Activated T-helper 9 cell treated with anti-CD3 and anti-CD28 coated beads, Interleukin-2, amount 50 U/mL, for 16 hours (primary cell): ENCODE measurements at places on chromosomes 7 and 10.

DNA sequence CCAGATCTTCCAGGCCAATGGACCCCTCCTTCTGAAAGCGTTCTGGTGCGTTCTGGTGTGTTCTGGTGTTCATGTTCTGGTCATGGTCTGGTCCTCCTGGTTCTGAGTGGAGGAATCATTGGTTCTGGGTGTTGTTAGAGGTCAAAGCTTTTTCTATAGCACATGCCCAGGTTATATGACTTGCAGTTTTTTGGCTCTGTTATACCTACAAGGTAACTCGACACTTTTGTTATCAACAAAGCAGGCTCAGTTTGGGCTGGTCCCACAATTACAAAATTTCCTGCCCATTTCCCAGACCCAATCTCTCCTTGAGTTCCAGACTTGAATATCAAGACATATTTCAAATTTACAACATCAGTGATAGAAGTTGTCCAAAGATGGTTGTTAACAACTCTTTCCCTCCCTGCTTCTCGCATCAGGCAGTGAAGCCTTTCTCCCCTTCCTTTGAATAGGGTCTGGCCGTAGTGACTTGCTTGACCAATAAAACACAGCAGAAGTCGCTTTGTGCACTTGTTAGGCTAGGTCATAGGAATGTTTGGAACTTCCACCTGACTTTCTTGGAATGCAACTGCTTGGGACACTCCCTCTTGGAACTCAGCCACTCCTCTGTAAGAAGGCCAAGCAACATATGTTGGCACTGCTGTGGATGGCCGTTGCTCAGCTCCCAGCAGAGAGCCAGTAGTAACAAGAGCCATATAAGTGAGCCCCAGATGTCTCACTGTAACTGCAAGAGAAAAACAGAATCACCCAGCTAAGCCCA, 83.1 kb upstream of the STEAP1B start:
- no peak for DNase-seq

DNA sequence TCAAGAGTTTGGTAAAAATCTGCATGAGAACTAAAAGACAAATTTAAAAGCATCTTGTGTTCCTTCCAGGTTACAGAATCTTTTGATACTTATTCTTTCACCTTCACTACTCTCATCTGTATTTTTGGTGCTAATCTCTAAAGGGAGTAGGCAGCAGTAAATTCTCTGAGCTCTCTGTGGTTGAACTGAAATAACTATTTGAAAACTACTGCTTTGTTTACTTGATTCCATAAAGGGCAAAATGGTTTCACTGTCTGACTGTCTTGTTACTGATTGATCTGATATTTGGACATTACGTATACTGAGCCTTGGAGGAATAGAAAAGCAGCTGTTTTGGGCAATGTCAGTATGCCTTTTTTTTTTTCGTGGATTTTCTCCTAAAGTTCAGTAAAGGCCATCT, 103.3 kb downstream of the CHRM2 start:
- no peak for DNase-seq

DNA sequence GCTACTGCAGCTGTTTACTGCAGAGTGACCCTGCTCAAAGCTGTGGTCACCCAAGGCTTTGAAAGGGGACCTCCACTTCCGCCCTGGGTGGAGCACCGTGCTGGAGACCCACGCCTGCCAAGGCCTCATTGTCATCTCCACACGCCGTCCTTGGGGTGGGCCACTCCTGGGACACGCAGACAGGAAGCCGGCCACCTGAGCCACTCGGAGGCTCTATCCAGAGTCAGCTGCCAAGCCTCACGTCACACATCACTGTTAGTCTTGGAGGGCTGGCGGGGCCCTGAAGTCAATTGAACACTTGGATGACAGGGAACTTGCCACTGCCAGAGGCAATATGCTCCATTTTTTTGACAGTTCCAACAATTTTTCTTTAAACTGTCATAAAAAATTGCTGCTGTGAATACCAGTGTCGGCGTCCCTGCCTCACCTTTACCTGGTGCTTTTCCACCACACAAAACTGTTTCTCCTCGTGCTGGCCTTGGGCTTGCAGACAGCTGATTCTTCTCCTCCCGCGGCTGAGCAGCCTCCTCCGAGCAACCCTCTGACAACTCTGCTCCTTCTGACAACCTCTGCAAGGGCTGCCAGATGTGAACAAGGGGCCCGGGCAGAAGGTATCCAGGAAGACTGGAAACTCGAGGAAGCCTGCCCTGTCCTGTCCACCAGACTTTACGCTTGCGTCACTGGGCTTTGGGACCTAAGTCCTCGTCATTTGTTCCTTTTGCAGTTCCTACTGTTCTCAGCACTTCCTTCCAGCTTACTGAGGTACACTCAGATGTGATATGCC, 81.9 kb downstream of the EGFR start:
- no peak for DNase-seq

DNA sequence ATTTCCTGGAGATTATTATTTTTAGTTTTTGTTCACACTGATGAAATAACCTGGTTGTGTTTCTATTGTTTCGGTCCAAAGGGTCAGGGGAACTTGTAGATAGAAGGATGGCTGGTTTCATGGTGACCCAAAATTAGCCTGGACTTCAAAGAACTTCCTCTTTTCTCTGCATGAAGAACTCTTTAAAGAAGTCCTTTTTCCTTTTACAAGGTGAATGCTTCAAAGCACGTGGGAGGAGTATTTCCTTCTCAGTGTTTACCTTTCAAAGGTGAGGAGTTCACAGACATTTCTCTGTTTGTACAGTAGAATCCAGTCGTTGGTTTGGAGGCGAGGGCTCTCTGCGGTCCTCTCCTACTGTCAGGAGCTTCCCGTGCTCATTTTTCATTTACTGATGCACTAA, 561.7 kb downstream of the GATA3 start:
- DNase-seq: no peak

GRCh38 chr10:18264466-18265050, 124.3 kb downstream of the CACNB2 start:
- DNase-seq: no peak

- DNase-seq: no peak
Observed at GRCh38 chr10:75899816-75900390, 468.5 kb downstream of the LRMDA start.

GRCh38 chr7:66747881-66748511, 7.5 kb downstream of the RABGEF1 start:
- no peak for DNase-seq

DNA sequence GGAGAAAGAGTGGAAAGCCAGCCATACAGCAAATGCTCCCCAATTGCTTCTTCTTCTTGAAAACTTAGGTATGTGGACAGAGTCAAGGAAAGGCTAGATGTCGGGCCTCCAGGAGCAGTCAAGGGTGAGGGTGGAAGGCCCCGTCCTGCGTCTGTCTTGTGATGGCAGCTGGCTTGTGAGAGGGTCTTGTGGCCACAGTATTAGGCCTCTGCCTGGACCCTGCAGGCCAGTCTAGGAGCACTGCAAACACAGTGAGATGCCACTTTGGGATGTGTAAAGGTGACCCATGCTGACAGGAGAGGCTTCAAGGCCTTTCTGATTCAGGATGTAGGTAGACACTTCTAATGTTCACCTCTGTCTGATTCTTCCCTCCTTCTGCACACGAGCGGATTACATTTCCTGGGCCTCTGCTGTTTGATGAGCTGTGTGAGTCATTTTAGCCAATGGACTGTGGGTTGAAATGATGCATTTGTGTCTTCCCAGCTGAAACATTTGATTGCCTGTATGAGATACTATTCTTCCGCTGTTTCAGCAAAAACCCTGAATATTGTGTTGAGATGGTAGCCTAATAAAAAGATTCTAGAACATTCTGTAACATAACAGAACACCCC, 135.4 kb downstream of the EMX2 start:
- DNase-seq: no peak

- no peak for DNase-seq
Observed at GRCh38 chr7:134625550-134625949, 21.1 kb upstream of the BPGM start.

DNA sequence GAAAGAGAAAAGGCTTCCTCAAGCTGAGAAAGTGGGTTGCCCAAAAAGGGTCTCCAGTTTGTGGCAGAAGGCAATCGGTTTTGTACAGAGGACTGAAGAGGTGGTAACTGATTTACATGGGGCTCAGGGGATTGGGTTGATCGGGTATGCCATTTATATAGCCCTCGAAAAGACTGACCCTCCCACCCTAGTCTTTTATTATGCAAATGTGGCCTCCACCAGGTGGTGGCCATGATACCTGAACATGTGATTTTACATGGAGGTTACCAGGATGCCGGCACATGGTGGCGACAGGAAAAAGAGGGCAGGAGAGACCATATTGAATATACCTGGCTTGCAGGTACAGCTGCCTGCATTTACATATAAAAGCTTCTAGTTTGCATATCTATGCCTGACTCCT, 36.7 kb downstream of the ATE1 start:
- DNase-seq: no peak

DNA sequence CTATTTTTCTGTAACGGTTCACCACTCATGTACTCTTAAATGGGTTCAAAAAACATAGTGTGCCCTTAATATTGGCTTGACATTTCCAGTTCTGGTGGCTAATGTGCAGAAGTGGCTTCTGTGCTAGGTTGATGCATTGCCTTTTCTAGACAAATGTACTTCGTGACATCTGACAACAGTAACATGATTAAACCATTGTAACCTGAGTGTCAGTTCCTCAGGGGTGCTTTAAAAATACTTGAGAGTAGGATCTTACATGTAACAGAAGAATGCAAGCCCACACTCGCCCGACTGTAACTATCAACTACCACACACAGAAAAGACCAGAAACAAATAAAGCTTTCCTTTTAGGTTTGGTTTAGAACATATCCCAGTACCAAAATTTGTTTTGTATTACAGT, 393.4 kb upstream of the NFE2L3 start:
- DNase-seq: no peak

DNA sequence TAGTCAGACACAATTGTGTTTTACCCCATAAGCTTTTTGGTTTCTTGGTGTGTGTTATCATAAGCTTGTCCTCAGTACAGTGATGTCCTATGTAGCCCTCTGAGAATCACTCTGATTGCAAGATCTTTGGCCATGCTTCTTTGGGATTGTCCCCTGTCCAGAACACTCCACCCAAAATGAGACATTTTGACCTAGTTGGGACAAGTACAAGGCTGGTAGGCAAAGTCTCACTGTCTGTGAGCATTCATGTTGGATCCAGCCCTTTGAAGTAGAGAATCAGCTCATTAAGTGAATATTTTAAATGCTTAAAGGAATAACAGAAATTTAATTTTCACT, 28.9 kb upstream of the PCGF5 start:
- no peak for DNase-seq

DNA sequence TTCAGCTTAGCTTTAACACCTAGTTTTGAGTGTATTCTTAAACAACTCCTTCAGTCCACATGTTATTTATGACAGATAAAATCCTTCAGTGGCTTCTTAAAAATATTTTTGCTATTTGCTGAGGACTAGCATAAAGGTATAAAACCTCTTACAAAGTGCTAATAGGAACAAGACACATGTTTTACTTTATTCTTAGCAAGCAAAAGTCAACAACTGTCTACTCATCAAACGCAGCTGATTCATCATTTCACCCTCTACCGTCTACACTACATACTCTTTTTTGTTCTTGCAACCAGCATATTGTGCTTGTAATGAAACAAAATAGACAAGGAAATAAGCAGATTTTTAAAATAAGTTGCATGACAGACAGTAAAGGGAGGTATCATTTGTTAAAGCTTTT, 319.7 kb downstream of the SNX13 start:
- DNase-seq: no peak

GRCh38 chr7:73770860-73771670, 995 bp upstream of the CLDN3 start:
- DNase-seq: no peak

- no peak for DNase-seq
Observed at GRCh38 chr10:76695069-76695468, 942.5 kb downstream of the KCNMA1 start.

DNA sequence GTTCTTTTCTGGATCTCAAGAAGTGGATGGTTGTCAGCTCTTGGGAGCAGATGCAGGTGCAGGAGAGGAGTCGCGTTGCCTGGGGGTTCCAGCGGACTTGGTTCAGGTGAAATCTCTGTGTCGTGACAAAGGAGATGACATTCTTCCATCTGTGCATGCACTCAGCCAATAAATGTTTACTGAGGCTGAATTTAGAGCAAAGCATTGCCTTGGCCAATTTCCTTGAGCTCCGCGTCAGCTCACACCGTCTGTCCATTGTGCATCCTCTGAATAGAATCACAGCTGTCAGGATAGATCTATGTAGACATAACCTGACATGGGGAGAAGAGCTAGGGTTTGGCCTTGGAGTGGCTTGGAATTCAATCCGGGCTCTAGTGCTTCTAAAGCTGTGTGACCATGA, 343.7 kb downstream of the GLRX3 start:
- no peak for DNase-seq

DNA sequence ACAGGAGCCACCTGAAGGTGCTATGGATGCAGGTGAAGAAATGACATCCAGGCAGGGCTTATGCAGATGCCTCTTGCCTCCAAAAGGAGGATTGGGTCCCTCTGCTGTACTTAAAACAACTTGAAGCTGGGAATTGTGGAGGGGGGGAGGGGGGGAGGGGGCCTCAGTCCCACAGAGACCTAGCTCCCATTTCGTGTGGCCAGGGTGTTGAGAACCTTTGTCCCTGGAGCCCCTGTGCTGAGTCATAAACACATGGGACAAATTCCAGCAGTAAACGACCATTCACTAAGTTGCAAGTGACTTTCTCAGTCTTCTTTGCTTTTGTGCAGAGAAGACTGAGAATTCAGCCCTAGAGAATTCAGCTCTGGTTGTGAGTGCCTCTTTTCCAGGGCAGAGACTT, 96.5 kb upstream of the PODXL start:
- no peak for DNase-seq

- no peak for DNase-seq
Observed at GRCh38 chr10:100790761-100791208, 45.4 kb downstream of the PAX2 start.

GRCh38 chr10:105807935-105808587, 1167.0 kb downstream of the SORCS3 start:
- no peak for DNase-seq

DNA sequence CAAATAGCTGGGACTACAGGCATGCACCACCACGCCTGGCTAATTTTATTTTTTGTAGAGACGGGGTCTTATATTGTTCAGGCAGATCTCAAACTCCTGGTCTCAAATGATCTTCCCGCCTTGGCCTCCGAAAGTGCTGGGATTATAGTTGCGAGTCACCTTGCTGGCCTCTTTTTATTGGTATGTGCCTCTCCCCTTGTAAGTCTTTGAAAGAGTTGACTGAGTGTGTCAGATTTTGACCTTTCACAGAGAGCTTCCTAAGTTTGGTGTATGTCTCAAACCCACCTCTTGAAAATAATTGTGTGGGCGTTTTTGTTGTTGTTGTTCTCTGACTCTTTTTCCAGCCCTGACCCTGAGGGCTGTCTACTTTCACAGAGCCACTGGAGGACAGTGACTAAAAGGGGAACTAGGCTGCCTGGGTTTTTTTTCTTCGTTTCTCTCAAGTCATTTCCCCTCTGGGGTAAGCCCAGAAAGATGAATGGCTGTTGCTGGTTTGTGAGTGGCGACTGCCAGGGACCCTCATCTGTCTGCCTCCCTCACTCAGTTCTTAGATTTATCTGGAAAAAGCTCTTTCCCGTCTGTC, 262.8 kb downstream of the ZEB1 start:
- no peak for DNase-seq

GRCh38 chr10:133444342-133445267, 9.1 kb upstream of the SCART1 start:
- no peak for DNase-seq
